ENCODE measurements at places on chromosomes 1 and 21. TPM values are rescaled to one million over a fixed set of nuclear protein-coding genes. Genes with fewer than 3 reads are reported as not detected.

The SPRR2A gene
- 0.39 TPM for total RNA-seq

The ANXA9 gene
- total RNA-seq = 0.31 TPM

The CXADR gene
- total RNA-seq = 11.7 TPM

The RBP7 gene
- 1.4 TPM for total RNA-seq

The ZNF687 gene
- 14.2 TPM for total RNA-seq

The OR11L1 gene
- total RNA-seq = not detected

The MFN2 gene
- 120 TPM for total RNA-seq

The VANGL2 gene
- total RNA-seq = 3.1 TPM

The EPHX1 gene
- total RNA-seq = 5.2 TPM

The GNAT2 gene
- not detected for total RNA-seq

The KRTAP19-2 gene
- not detected for total RNA-seq

The RCC2 gene
- total RNA-seq = 104 TPM

The CCDC30 gene
- total RNA-seq = 0.04 TPM

The NR1I3 gene
- not detected for total RNA-seq

The NBPF6 gene
- total RNA-seq = not detected

The TMIGD3 gene
- total RNA-seq = not detected

The OLFML2B gene
- total RNA-seq = 0.08 TPM

The RGS8 gene
- total RNA-seq = not detected

The LCE6A gene
- not detected for total RNA-seq

The AMY1B gene
- total RNA-seq = not detected

The LYPD8 gene
- total RNA-seq = not detected

The EBNA1BP2 gene
- 121 TPM for total RNA-seq

The WNT2B gene
- total RNA-seq = 0.30 TPM

The USP16 gene
- 19.1 TPM for total RNA-seq

The SAMD11 gene
- total RNA-seq = 0.08 TPM

The ZNF593OS gene
- total RNA-seq = not detected

The PROK1 gene
- not detected for total RNA-seq

The MIA3 gene
- total RNA-seq = 33.5 TPM

The BCL2L15 gene
- not detected for total RNA-seq

The RGSL1 gene
- not detected for total RNA-seq

The FUCA1 gene
- total RNA-seq = 5.5 TPM

The NUP133 gene
- total RNA-seq = 20.3 TPM

The FCRL3 gene
- not detected for total RNA-seq

The LAPTM5 gene
- total RNA-seq = 0.42 TPM

The LRRC53 gene
- total RNA-seq = not detected

The ERG gene
- 0.04 TPM for total RNA-seq

The PLPPR4 gene
- not detected for total RNA-seq

The MXRA8 gene
- 2.0 TPM for total RNA-seq

The NOTCH2NLA gene
- 39.8 TPM for total RNA-seq

The RIIAD1 gene
- total RNA-seq = not detected

The ACTA1 gene
- total RNA-seq = not detected

The LCE2C gene
- not detected for total RNA-seq

The AMY1C gene
- total RNA-seq = not detected

The GPBP1L1 gene
- 101 TPM for total RNA-seq

The ASCL5 gene
- not detected for total RNA-seq

The EDARADD gene
- 4.7 TPM for total RNA-seq

The MFSD2A gene
- total RNA-seq = 67.8 TPM

The AK5 gene
- 0.86 TPM for total RNA-seq

The BATF3 gene
- 0.80 TPM for total RNA-seq

The KDF1 gene
- 26.9 TPM for total RNA-seq

The ZFP69B gene
- 3.6 TPM for total RNA-seq

The INSRR gene
- not detected for total RNA-seq

The HCRTR1 gene
- not detected for total RNA-seq

The CENPF gene
- total RNA-seq = 37.5 TPM

The LIPI gene
- not detected for total RNA-seq

The PPCS gene
- total RNA-seq = 50.8 TPM
